ENCODE measurements at places on chromosomes 3 and 15. TPM values are rescaled to one million over a fixed set of nuclear protein-coding genes. Genes with fewer than 3 reads are reported as not detected.

- peak; percentile 59 for DNase-seq
Observed at GRCh38 chr3:177102553-177102952, 94.7 kb downstream of the TBL1XR1 start.

DNA sequence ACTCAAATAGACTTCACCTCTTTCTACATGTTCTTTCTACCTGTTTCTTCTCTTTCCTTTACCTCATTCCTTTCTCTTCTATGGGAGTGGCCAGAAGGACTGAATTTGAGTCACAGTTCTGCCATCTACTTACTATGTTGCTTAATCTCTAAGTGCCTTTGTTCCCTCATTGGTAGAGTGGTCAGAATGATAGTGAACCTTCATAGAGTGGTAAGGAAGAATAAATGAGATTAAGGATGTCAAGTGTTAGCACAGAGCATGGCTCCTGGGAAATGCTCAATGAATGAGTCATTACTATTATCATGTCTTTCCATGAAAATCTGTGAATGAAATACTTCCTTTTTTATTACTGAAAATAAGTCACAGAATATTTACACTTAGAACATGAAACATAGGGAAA, 17.5 kb downstream of the TMEM207 start:
- peak; percentile 27 for DNase-seq

DNA sequence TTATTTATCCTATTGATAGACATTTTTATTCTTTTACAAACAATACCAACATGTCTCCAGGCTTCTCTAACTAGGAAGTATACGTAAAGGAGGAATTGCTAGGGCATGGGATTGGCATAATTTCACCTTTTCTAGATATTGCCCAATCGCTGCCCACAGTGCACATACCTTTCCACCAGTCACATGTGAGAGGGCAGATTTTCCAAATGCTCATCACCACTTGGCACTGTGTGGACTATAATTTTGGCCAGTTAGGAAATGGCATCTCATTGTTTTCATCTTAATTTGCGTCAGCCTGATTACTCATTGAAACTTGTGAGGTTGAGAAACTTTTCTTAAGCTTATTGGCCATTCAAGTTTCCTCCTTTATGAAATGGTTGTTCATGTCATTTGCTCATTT, 57.4 kb upstream of the POLR2M start:
- DNase-seq = peak; percentile 28

DNA sequence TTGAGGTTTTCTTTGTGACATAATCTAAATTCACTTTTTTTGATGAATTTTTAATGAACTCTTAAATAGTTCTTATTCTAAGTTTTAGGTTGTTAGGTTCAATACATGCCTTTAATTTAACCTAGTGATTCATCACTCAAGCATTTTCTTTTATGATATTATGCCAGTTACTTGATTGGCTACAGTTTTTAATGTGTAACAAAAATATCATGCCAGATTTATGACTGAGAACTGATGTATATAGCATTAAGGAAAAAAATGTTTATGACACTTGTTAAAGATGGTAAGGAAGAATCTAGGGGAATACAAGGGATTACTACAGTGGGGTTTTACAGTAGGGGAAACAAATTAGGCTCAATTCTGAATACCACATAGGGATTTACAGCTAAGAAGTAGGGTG, 103.1 kb downstream of the VGLL3 start:
- DNase-seq = no peak

DNA sequence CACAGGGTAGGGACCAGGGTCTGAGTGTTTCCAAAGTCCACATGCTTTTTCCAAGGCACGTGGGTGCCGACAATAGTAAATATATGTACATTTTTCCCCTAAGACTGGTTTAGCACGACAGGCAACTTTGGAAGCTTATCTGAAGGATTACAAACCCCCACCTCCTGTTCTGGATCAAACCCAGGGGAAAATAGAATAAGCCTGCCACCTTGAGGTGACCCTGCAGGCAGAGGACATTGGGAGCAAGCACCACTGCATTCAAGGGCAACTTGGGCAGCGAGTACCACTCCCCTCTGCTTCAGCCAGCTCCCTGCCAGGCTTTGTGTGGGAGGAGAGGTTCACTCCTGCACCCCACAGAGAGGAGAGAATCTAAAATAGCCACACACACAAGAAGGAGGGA, 44.8 kb downstream of the KBTBD12 start:
- peak; percentile 22 for DNase-seq

GRCh38 chr3:126472277-126473006, 3.2 kb downstream of the ZXDC start:
- DNase-seq = peak; percentile 95

- DNase-seq = peak; percentile 26
Observed at GRCh38 chr15:38367476-38367875, 86.5 kb upstream of the FAM98B start.

DNA sequence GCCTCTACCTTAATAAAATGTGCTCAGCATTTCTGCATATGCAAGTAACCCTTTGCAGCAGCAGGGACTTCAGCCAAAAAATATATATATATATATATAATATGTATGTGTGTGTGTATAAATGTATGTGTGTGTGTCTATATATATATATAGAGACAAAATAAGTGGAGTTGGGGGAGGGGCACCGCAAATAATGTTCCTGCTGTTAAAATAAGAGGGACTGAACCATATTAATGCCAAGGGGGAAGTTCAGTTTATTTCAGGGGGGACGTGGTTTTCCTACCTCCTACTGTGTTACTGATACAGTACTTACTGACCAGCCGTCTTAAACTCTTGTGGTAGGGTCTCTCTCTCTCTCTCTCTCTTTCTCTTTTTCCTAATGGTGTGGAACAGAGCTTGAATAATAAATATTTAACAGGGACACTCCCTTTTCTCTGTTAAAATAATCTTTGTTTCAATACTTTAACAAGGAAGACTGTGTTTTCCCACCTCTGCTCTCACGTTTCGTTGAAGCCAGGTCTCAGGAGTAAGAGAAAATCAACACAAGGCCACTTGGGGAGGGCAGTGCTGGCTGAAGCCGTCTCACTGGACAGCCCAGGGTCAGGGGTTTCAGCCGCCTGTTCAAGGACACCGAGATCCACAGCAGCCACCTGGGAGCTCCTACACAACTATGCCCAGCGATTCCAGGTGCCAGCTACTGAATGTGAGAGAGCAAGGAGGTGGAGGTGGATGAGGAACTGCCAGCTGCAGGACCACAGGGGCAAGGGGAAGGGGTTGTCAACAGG, 42.8 kb upstream of the ADAMTSL3 start:
- DNase-seq = no peak

GRCh38 chr3:193333229-193333628, 45.3 kb downstream of the ATP13A5 start:
- no peak for DNase-seq

DNA sequence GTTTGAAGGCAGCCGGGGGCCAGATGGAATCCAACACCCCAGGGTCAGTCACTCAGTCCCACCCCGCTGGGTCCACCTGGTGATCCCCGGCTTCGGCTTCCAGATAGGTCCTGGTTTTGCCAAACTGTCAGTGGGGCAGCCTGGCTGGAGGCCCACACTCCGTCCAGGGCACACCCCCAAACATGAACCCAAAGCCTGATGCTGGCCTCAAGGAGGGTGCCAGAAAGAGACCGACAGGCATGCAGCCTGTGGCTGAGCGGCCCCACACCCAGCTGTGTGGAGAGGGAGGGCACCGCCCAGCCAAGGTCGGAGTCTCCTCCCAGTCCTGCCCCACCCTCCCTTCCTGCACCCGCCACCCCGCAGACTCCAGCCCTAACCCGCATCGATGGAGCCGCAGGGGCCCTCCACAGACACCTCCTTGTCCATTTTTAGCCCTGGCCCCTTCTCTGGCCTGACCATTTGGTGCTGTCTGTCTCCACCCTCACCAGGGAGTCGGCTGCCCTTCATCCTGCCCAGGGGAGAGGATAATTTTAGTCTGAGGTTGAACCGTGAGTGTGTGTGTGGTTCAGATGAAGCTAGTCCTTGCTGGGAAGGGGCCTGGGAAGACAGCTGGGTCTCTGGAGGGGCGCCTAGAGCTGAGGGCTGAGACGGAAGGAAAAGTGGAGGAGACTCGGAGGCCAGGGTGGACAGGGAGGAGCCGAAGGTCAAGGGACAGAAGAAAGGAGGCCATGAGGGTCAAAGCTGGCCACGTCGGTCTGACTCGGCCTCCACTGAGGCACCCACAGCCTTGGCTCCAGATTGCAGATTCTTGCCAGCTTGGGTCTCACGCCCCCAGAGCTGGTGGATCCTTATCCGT, 23.1 kb downstream of the TNK2 start:
- no peak for DNase-seq

DNA sequence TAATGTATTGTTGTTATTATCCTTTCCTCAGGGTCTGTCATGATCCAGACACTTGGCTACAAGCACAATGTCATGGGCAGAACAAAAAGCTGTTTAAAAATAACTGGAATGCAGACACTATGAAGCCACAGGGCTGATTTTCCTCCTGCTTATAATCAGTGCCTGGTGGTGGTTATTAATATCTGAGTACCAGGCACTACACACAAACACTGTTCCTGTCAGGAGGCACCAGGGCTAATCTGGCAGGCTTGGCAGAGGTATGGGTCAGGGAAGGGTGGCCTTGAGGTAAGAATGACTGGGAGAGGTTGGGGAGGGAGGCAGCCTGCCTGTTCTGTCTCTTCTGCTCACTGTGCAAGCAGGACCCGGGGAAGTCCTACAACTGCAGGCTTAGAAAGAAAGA, 67.2 kb downstream of the WDR76 start:
- DNase-seq = no peak

- peak; percentile 91 for DNase-seq
Observed at GRCh38 chr3:196219194-196219969, 3.0 kb downstream of the SLC51A start.

DNA sequence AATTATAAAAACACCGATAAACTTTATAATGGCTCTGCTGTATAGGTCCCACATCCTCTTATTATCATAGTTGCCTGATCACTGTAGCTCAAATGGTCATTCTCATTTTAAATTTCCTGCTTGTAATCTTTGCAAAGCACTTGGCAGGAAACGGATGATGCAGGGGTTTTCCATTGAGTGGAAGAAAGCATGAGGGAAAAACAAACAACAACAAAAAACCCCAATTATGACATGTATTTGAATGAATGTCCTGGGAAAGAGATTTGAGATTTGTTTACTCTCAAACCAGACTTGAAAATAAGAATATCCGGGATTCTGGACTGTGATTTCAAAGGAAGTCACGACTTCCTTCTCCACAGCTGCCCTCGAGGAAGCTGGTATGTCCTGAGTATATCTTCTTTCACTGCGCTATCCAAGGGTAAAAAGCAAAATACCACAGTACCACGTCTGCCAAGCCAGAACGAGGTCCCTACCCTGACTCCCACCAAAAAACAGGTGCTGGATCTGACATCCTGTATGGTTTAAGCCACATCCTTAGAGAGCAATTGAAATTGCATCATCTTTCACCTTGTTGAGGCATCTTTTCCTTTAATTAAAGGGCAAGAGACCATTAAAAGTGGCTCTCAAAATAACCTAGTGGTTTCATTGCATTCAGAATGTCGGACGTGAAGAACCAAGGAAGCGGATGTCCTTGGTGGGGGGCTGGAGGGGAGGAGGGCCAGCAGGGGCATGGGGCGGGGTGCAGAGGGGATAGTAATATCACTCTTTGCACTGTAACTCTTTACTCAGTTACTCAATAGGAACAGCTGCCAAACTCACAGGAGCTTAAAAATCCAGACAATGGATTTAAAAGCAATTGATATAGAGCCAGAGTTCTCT, 13.5 kb upstream of the TIPIN start:
- DNase-seq = peak; percentile 46

DNA sequence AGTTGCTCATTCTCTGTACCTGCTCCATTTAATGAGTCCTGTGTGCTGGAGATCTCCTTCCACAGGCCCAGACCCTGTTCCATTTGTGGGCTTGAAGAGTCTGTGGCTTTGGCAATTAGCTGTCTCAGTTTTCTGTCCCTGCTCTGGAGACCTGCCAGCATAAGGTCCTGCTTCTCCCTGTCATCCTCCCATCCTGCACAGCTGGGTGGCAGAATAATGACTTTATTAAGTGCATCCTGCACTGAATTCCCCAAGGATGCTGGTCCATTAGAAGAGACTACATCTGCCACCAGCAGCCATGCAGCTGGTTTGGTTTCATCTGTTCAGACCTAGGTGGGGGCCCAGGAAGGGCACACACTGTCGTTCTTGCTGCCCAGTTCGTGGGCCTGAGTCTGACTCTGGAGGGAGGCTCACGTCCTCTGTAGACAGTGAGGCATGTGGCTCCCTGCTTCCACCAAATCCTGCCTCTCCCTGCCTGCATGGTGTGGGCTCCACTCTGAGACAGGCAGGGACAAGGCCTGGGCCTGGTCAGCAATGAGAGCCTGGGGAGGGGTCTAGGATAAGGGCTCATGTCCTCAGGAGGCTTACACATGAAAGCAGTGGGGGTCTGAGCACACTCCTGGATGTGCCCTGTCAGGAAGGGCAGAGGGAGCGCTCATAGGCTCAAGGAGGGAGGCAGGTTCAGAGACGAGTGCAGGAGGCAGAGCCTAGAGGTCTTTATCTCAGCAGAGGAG, 78.4 kb upstream of the PRR23E start:
- no peak for DNase-seq

DNA sequence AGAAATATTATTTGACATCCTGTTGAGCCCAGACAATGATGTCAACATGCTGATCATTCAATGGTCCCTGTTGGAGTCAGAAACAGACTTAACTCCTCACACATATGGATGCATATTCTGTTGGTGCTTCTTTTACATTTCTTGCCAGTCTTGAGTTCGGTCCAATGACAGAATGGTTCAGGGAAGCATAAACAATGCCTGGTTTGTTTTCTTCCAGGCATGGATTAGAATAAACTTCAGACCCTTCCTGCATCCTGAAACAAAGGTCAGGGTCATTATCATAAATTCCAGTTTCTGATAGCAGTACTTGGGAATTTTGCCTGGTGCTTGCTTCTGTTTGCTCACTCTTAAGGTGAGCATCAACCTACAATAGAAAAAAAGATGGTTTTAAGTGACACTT, 33.3 kb downstream of the BTLA start:
- DNase-seq = no peak

- peak; percentile 75 for DNase-seq
Observed at GRCh38 chr3:187967993-187968392, 186.0 kb upstream of the LPP start.

GRCh38 chr3:3081381-3082233, 28.6 kb downstream of the IL5RA start:
- DNase-seq = no peak

- no peak for DNase-seq
Observed at GRCh38 chr15:38168467-38169070, 84.1 kb upstream of the SPRED1 start.

GRCh38 chr3:122676759-122677158, 3.9 kb upstream of the PARP14 start:
- DNase-seq = peak; percentile 34

- DNase-seq = peak; percentile 7
Observed at GRCh38 chr3:17494117-17494809, 248.2 kb downstream of the TBC1D5 start.

GRCh38 chr3:21954709-21955108, 203.7 kb upstream of the ZNF385D start:
- peak; percentile 13 for DNase-seq

Gene CSPG5
- 0.32 TPM for total RNA-seq

Gene ISL2
- total RNA-seq = 0.64 TPM

Gene CSK
- total RNA-seq = 32.2 TPM

Gene TTC23
- total RNA-seq = 20.9 TPM

Gene TMEM212
- total RNA-seq = not detected

Gene LRRC2
- 5.2 TPM for total RNA-seq

Gene KCNH8
- not detected for total RNA-seq

Gene ATP13A3
- total RNA-seq = 228 TPM

Gene LYSMD2
- 10.8 TPM for total RNA-seq

All from fibroblast of villous mesenchyme (primary cell).